ENCODE measurements at places on chromosomes 3 and 15.

GRCh38 chr3:107461721-107462120 is 61.0 kb upstream of the BBX start:
- no peak for DNase-seq

DNA sequence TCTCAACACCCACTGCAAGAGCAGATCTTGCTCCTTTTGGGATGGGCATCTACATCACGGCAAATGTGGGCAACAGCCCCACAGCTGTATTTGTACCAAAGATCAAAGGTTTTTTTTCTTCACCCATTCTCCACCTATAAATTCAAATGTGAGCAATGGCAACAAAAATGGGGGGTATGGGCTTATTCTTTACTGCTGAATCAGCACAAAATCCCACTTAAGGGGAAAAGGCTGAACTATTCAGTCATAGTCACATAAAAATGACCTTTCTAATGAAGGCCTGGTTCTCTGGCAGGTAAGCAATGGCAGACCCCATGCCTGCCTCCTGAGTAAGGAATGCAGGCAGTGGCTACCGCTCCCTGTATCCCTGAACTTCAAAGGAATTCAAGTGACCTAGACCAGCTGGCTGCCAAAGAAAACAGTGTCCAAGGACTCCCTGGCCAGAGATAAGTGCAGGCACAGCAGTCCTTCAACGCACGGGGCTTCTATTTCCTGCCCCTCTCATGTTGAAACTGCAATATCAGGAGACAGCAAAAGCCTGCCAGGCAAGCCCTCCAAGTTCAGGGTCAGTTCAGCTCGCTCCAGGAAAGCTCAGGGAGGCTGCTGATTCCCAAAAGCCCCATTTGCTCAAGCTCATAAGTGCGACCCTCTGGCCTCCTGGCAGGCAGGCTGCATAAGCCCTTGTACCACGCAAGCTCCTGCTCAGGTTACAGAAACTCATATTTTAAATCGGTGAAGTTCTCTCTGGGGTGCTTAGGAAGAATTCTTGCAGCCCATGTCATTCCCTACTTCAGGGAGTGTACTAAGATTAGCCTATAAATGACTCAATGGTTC is 134.1 kb downstream of the PDZRN3 start:
- no peak for DNase-seq

- DNase-seq = no peak
These were observed 4.7 kb upstream of the GCSAM start for GRCh38 chr3:112137781-112138180.

- DNase-seq = no peak
These were observed 883.5 kb downstream of the IGSF11 start for GRCh38 chr3:118151164-118151563.

- peak; percentile 96 for DNase-seq
These were observed at the start of gene RSL24D1 for GRCh38 chr15:55196458-55197361. RSL24D1 (minus strand) TSS chr15:55196941; CDS start chr15:55196890, 51 bp downstream.

DNA sequence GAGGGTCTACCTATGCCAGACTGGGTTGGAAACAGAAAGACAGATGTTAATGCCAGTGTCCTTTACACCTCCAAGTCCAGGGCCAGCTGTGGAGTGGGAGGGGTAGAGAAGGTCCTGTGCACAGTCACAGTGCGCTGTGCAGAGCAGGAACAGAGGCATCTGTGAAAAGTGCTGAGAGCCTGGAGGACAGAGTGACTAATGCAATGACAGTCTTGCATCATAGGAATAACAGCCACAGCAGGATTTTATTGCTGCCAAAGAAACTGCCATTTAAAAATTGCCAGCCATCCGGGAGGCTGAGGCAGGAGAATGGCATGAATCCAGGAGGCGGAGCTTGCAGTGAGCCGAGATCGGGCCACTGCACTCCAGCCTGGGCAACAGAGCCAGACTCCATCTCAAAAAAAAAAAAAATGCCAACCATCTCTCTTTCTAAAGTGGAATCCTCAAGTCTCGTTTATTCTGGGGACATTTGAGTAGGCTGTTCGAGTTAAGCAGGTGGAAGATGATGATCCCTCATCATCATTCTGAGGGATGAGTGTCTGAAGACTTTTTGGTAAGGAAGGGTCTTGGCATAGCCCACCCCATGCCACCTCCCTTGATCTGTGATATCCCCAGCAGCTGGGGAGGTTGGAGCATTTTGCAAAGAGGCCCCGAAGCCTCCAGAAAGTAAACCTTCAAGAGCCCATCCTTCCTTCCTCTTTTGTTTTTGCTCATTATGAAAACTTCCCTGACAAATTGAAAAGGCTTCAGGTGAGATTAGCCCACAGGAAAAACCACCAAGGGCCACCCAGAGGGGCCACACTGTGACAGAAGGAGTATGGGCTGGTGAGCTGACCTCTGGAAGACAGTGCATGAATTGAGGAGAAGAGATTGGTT is 7.7 kb downstream of the CCR2 start:
- DNase-seq = no peak

- DNase-seq = no peak
These were observed 38.0 kb upstream of the NR1I2 start for GRCh38 chr3:119743921-119744320.

DNA sequence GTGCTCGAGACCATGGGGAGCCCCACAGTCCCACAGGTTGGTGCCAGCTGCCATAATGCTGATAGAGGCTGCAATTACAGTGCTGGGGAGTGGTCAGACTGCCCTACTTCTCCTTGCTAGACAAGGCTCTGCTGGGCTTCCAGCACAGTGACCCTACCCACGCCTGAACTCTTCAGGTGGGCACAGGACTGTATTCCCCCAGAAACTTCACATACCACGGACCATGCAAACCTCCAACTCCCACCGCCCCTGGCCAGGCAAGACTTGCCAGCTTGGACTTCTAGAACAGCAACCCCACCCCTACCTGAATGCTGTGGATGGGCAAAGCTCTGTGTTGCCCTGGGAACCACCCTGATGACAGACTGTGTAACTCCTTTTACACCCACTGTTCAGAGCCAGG is 885.3 kb downstream of the SI start:
- no peak for DNase-seq

DNA sequence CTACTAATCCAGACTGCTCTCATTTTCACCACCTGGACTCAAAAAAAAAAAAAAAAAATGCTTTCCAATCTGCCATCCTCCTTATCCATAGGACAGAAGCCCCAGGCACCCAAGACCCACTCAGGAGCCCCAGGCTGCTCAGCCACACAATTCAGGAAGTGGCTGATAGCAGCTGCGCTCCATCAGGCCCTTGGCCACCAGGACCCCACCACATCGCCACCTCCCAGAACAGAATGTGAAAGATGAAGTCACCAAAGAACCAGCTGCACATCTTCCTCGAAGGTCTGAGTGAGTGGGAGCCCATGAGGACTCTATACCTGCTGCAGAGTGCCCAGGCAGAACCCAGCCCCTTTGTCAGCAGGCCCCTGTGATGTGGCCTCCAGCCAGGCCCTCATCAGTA is 19.5 kb downstream of the POC1A start:
- DNase-seq = no peak

Measured in substantia nigra (tissue), 51 donors.